ENCODE measurements at places on chromosomes 12 and 14.

DNA sequence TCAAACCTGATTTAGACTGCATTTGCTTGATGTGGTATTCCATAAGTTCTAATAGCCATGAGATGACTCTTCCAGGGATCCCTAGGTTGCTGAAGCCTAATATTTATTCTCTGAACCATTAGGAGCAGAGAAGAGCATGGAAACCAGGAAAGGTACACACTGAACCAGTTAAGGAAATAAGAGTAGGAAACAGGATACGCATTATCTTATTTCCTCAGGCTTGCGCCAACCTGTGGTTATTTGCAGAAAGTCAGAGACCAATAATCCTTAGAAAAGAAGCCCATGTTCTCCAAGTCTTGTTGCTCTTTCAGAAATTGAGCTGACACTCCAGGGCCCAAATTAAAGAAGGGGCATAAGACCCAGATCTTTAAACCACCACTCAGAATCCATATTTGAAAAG is 41.8 kb upstream of the SMUG1 start:
- no peak for DNase-seq

DNA sequence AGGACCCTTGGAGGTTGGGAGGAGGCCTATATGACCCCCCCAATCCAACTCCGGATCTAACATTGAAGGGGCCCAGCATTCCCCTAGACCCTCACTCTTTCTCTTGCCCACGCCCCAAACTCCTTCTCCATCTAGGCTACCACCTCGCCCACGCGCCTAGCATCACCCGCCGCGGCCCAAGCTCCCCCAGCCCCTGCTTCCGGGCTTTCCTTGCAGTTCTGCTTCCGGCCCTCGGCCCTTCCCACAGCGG is 445 bp downstream of the CERS5 start:
- DNase-seq: peak; percentile 37

DNA sequence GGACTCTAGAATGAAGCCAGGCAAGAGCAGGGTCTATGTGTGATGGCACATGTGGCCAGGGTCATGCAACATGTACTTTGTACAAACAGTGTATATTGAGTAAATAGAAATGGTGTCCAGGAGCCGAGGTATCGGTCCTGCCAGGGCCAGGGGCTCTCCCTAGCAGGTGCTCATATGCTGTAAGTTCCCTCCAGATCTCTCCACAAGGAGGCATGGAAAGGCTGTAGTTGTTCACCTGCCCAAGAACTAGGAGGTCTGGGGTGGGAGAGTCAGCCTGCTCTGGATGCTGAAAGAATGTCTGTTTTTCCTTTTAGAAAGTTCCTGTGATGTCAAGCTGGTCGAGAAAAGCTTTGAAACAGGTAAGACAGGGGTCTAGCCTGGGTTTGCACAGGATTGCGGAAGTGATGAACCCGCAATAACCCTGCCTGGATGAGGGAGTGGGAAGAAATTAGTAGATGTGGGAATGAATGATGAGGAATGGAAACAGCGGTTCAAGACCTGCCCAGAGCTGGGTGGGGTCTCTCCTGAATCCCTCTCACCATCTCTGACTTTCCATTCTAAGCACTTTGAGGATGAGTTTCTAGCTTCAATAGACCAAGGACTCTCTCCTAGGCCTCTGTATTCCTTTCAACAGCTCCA is 39.6 kb downstream of the DAD1 start:
- DNase-seq: no peak

- DNase-seq: no peak
These were observed at the start of gene KRT83 for GRCh38 chr12:52320784-52321400. KRT83 (minus strand) TSS chr12:52321398; CDS start chr12:52321335, 63 bp downstream.

GRCh38 chr14:94485944-94486841 is 10.2 kb upstream of the SERPINA9 start:
- DNase-seq: peak; percentile 36

- no peak for DNase-seq
These were observed 7.9 kb downstream of the B4GALNT3 start for GRCh38 chr12:467591-467990.

DNA sequence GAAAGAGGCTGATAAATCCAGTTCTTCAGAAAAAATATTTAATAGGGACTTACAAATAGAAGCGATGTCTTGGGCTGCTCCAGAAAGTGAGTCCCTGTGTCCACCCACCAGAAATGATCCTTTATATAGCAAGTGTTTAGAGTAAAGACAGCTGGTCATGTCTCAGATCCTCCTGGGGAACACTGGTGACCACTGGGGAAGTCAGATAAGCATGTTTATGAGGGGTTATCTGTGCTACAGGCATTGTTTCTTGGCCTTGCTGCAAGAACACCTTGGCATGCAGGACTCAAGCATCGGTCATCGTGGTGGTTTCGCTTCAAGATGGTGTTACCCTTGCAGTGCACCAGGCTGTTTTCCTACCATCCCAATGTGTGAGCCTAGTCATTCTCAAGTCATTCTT is 27.2 kb downstream of the CPM start:
- no peak for DNase-seq

GRCh38 chr12:92244036-92244435 is 98.4 kb upstream of the BTG1 start:
- no peak for DNase-seq

- no peak for DNase-seq
These were observed 202.3 kb upstream of the LMNTD1 start for GRCh38 chr12:25755136-25755970.

DNA sequence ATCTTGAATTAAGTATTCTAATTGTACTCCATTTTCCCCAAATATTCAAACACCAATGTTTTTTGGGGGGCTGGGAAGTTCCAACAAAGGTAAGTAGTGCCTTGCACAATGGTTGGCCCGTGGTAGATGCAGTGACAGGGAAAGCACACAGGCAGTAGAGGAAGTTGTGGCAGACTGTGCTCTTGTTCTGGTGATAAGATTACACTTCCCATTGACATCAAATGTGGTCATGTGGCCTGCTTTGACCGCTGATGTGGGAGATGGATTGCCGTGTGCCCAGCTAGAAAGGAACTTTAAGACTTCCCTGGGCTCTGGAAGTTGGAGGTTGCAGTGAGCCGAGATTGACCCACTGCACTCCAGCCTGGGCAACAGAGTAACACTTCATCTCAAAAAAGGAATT is 223.8 kb downstream of the VRK1 start:
- DNase-seq: no peak

DNA sequence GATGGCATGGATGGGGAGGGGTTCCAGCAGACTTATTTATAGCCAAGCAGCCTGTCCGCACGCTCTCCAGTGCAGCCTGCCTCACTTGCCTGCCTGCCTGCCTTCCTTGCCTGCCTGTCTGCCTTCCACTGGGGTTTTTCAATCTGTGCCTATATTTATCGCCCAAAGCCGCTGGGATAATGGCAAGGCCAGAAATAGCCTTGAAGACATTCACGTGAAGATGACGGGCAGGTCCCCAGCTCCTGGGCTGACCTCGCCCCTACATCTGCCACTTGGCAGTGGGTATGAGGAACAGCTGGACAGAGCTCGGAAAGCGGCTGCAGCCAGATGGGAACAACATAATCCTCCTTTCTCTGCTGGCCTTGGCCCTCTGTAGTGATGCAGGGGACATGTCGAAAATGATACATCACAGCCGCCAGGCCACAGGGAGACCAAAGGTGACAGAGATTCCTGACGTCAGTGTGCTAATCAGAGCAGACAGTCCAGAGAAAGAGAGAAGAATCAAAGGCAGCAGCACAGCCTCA is 53.3 kb downstream of the PITPNM2 start:
- no peak for DNase-seq

DNA sequence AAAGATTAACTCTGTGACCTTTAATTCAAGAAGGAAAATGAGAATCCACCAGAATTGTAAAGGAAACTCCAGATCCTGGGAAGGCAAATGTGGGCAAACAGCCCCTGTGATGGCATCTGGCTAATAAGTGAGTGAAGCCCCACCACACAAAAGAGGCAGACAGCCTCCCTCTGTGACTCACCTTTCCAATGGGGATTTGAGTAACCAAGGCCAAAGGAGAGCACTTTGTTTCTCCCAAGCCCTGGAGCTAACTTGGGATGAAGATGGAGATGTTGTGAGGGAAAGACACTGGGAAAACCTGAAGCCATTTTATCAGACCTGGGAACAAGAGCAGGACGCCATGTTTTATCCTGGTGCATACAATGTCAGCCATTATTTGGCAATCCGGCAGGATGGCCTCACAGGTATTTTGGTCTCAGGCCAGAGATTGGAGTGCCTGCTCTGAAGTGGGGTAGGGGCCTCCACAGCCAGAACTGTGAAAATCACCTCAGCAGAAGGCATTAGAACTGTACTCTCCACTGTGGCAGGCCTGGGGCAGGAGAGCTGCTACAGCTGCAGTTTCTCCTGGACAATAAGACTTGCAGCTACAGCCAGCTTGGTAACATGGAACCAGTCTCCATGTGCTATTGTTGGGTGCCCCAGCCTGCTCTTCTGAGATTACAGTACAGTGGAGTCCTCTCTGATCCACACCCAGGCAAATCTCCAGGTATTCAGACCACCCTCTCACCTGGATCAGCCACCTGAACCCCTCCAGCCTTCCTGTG is 96.6 kb upstream of the PCED1B start:
- no peak for DNase-seq

GRCh38 chr12:129483111-129483893 is 420.5 kb downstream of the TMEM132D start:
- DNase-seq: no peak

- DNase-seq: no peak
These were observed 49.1 kb upstream of the KCNH3 start for GRCh38 chr12:49489720-49490119.

DNA sequence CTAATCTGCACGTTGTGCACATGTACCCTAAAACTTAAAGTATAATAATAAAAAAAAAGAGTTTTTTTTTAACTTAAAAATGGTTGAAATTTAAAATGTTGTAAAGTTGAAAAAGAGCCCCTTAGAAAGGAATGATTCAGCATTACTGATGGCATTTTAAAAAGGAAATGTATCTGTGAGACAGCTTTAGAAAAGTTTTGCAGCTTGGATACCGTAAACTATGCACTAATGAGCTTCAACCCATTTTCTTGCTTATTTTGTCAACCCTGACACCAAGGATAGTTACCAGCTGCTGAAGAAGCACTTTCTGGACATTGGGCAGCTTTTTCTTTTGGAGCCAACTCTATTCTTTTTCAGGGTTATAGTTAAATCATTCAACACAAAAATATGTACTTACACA is 4.3 kb downstream of the BICD1 start:
- no peak for DNase-seq

GRCh38 chr14:67263499-67264149 is 22.4 kb downstream of the PALS1 start:
- DNase-seq: no peak

- no peak for DNase-seq
These were observed 226.8 kb upstream of the HMGA2 start for GRCh38 chr12:65597527-65597926.

DNA sequence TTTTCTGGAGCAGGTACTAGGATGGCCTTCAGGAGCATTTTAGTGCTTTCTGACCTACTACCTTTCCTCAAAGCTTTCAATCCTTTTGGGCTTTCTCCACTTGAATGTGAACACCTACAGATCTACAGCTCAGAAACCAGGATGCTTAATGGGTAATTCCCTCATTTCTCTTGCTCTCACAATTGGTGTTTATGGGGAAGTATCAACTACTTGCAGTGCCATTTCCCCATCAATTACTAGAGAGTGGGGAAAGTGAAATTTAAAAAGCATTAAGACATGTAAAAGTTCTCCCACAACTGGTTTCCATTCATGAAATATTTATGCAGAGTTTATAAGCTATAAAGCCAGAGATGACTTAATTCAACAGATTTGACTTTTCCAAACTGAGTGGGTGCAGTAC is 2.1 kb upstream of the YY1 start:
- DNase-seq: no peak

DNA sequence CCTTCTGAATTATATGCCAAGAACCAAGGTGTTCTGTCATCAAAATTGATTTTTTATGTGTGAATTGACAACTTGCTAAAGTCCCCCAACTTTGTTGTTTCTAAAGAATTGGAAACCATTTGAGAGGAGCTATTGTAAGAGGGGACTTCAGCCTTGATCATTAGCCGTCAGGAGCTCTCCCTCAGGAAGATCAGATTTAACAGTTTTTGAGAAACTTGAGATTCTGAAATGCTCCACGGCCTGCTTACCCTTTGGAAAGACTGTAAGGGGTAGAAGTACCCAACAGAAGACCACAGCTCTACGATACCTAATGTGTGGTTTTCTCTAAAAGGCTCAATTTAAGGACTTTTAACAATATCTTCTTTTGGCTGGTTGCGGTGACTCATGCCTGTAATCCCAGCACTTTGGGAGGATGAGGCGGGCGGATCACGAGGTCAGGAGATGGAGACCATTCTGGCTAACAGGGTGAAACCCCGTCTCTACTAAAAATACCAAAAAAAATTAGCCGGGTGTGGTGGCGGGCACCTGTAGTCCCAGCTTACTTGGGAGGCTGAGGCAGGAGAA is 51.1 kb downstream of the BAZ2A start:
- DNase-seq: no peak

- no peak for DNase-seq
These were observed 202.6 kb upstream of the LRFN5 start for GRCh38 chr14:41404126-41404525.

DNA sequence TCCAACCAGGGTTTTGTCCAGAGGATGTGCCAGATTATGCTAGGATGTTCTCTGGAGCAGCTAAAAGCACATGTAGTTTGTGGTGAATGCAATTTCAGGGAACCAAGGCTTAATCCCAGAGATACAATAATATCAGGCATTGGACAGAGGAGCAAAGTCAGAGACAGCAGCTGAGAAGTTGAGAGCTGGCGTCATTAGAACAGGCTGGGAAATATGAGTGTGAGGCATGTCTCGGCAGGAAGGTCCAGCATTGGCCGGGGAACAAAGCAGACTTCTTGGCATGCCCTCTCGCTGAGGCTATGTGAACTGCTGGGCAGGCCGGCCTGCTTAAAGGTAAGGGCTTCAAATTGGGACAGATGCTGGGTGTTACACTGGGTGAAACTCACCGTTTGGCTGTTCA is 125.4 kb downstream of the CAND1 start:
- no peak for DNase-seq

- no peak for DNase-seq
These were observed 16.4 kb upstream of the RAB35 start for GRCh38 chr12:120132863-120133385.

- DNase-seq: no peak
These were observed at the start of gene PRPH for GRCh38 chr12:49295082-49295936. PRPH (plus strand) TSS chr12:49295147; CDS start chr12:49295201, 54 bp downstream.

GRCh38 chr14:55427439-55427838 is 13.0 kb downstream of the TBPL2 start:
- DNase-seq: no peak

- DNase-seq: no peak
These were observed 137.9 kb upstream of the ARID2 start for GRCh38 chr12:45591635-45592034.

GRCh38 chr12:127555071-127555470 is 711.9 kb upstream of the TMEM132C start:
- DNase-seq: no peak

Measured in NCI-H748 treated with DMSO at 0.1 percent for 48 hours (cell line).